Hypothalamus (tissue), 51 donors: ENCODE measurements at places on chromosomes 1 and 21.

GRCh38 chr1:85952460-85952859 is 204.1 kb downstream of the COL24A1 start:
- DNase-seq, result no peak

DNA sequence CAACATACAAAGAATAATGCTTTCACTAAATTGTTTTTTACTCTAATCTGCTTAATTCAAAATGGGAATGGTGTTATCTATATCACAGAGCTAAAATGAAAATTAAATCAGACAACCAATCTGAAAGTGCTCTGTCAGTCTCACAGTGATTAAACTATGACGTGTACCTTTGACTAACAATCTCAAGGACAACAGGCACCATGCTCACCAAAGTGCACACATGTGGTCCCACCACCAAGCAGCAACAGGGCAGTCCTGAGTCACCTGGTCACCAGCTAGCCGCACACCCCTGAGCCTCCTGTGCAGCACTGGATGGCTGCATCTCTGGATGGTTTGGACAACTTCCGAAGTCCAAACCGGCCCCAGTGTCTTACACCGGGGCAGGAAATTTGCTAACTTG is 54.5 kb upstream of the NADK start:
- DNase-seq, result no peak

GRCh38 chr1:84947536-84948410 is 49.1 kb downstream of the MCOLN2 start:
- no peak for DNase-seq

DNA sequence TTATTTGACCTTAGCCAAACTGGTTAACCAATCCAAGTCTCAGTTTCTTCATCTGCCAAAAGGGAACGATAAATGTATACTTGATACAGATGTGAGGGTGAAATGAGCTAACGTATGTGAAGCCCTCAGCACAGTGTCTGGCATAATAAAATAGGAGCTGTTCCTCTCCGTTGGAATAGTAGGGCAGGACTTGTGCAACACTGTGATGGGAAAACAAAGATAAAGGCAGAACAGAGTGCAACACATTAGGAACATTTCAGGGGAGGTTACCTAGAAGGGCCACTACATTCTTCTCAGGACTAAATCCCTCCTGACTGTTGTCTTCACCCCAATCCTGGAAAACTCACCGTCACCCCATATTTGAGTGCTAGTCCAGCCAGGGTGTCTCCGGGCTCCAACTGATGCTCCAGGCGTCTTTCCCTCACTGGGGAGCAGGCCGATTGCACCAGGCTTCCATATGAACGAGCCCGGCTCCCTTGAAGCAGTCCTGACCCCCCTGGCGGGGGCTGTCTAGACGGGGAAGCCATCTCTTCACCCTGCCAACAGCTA is 896 bp downstream of the LYSMD1 start:
- DNase-seq, result no peak

DNA sequence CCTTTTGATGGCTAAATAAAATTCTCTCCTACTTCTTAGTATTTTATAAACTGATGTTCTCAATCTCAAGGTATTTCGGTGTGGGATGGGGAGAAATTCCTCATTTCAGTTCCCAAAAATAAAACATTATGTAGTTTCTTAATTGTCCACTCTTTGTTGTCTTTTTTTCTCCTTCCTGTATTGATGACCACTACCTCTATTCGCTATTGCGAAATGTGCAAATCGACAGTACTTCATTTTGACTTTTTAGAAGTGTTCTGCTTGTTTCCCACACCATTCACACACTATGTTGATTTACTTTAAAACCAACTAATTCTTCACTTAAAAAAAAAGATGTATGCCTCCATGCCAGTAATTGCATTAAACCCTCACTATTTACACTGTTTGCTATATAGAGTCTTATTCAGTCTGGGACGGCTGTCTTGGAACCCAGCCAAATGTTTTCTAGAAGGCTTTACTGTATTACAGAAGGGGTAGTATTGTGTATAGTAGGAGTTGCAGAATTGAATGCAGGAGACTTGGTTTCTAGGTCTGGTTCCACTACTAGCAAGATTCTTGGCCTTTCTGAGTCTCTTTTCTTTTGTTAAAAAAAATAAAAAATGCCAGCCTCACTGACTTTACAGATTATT is 5.6 kb downstream of the RNF2 start:
- DNase-seq, result no peak

GRCh38 chr1:1914971-1915692 is at the start of gene CALML6:
Gene CALML6, plus strand, starts transcription at chr1:1915260. Its CDS starts 21 bp downstream, at chr1:1915281.
- DNase-seq, result no peak

DNA sequence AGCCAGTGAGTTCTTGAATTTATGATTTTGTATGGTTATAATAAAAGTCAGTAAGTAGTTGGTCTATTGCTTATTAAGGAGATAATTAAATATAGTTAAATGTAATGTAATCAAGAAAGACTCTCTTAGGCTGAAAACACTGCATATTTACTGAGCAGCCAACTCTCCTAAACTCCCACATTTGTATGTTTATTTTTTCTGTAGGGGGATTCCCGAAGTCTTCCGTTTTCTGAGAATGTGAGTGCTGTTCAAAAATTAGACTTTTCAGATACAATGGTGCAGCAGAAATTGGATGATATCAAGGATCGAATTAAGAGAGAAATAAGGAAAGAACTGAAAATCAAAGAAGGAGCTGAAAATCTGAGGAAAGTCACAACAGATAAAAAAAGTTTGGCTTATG is 56.7 kb downstream of the PKN2 start:
- no peak for DNase-seq

- DNase-seq, result no peak
Measured at GRCh38 chr1:244349103-244349531, 102.6 kb downstream of the ADSS2 start.

DNA sequence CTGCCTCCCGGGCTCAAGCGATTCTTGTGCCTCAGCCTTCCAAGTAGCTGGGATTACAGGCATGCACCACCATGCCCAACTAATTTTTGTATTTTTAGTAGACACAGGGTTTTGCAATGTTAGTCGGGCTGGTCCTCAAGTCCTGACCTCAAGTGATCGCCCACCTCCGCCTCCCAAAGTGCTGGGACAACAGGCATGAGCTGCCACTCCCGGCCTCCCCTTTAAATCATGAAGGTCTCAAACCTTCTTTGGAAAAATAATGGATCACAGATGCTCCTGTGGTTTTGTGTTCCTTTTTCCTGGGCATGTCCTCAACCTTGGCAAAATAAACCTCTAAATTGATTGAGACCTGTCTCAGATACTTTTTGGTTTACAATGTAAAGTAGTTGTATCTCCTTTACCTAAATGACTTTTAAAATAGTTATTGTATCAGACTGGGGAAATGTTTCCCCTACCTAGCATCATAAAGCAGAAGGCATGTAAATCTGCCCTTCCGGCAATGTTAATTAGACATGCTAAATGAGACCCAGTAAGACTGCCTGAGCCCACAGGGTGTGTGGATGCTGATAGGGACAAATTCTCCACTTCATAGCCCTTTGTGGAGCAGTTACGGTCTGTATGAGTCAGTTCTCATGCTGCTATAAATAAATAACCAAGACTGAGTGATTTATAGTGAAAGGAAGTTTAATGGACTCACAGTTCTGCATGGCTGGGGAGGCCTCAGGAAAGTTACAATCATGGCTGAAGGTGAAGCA is 27.8 kb downstream of the CBR1 start:
- no peak for DNase-seq

GRCh38 chr1:67019600-67020136 is 34.3 kb downstream of the SLC35D1 start:
- DNase-seq, result no peak

DNA sequence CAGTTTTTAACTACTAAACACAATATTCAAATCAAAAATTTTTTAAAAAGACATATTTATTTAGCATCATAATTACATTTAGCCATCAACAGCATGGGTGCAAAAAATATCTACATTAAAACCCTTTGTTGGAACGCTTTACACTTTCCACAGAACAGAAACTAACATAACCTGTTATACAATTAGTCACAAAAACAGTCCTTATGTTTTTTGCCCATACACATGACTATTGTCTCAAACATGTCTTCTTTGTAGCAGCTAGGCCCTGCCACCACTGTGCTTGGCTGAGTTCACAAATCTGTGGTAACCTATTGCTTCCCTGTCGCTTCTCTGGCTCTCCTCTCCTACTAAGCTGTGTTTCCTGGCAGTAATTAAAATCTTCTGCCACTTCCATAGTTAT is 1350.0 kb upstream of the ADGRL2 start:
- DNase-seq, result no peak

DNA sequence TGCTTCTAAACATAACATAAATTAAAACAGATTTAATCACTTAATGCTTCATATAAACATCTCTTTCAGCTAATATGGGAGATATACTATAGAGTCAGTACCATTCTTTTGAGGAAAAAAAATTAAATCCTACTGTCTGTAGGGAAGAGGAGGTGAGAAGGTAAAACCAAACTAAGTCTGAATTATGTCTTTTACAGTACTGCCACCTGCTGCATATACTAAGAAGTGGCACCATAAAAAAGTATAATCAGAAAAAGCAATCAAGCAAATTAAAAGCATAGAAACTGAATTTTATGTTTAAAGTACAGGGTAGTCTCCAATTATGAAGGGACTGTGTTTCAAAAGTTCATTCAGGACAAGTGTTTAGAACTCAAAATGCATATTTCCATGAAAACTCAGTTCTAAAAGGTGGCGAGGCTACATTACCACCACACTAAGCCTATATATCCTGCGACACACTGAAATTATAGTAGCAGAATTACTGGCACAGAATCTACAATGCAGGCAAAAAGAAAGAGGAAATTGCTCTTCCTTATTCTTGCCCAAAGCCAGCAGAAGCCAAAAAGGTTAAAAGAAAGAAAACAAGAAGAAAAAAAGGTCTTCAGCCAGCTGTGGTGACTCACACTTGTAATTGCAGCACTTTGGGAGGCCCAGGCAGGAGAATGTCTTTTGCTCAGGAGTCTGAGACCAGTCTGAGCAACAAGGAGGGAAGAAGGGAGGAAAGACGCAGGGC is 9.0 kb downstream of the NSL1 start:
- DNase-seq, result no peak
